ENCODE measurements at places on chromosomes 5 and 9.

DNA sequence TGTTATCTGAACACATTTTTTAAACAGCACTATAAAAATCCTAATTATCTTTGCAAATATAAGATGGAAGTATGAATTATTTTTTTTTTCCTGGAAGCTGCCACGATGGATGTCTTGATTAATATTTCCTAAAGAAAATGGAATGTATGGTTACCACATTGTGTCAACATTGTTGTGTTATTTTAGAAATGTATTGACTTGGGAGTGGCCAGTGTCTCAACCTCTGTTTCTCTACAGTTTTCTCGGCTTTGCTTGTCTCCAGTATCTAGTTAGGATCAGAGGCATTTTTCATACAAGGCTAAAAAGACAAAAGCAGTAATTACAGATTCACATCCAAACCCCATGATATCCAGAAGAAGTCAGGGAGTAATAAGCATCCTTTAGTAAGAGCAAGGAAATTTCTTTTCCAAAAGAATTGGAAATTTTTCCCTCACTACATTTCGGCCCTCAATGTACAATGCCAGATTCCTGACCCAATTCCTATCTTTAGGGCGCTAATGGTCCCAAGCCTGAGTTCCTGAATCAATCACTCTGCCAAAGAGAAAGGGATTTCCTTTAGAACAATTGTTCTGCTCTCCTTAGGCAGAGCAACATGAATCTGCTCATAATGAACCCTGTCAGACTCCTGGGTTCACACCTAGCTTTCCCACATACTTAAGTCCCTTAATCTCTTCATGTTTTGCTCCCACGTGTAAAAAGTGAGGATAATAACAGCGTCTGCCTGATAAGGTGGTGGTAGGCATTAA is 111.7 kb downstream of the EDIL3 start:
- no peak for DNase-seq

GRCh38 chr5:73180566-73180965 is 7.6 kb downstream of the TMEM174 start:
- DNase-seq, result no peak

- DNase-seq, result no peak
Measured at GRCh38 chr5:157592594-157592993, 17.0 kb upstream of the ADAM19 start.

GRCh38 chr5:141989720-141990119 is 20.8 kb downstream of the RNF14 start:
- DNase-seq, result no peak
